Activated T-helper 17 cell treated with anti-CD3 and anti-CD28 coated beads, Interleukin-2, amount 50 U/mL, for 72 hours (primary cell): ENCODE measurements at places on chromosomes 4 and X. TPM values are rescaled to one million over a fixed set of nuclear protein-coding genes. Genes with fewer than 3 reads are reported as not detected.

DNA sequence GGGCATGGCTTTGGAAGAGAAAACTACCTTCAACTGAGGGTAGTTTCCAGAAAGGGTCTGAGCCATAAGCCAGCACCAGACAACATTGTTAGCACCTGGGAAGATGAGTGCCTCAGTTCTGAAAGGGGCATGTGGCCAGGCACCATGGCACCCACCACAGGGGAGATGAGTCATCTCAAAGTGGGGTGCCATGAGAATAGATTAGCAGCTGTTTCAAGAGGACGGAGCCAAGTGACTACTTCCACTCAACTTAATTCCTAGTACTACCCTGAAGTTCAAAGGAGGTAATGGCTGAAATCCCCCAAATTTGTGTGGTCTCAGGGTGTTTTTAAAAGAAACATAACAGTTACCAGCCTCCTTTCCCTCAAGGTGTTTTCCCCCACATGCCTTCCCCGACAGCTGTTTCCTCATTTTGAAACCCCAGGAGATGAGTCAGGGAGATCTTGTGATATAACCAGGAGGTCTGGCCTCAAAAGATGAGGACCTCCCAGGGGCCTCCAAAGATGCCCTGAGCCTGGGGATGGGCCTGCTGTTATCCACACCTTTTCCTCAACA lies 27.8 kb upstream of the FTHL17 start:
- ATAC-seq = peak; percentile 94

DNA sequence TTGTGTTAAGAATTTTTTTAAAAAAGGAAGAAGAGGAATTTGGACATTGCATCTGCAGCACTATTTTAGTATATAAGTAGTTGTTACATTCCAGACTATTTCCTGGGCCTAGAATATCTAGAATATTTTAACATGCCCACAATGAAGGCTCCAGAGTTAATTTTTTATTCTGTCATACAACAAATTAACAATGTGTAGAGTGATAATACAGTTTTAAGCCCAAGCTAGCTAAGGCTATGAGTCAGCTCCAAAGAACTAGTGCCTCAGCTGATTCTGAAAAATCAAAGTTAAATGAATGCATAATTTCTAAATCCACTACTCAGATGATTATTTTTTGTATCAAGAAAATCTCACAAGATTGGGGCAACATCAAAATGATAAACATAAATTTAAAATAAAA lies 231.4 kb downstream of the PRDM5 start:
- no peak for ATAC-seq

- no peak for ATAC-seq
These were observed 89.1 kb downstream of the LARP7 start for GRCh38 chr4:112726041-112726440.

DNA sequence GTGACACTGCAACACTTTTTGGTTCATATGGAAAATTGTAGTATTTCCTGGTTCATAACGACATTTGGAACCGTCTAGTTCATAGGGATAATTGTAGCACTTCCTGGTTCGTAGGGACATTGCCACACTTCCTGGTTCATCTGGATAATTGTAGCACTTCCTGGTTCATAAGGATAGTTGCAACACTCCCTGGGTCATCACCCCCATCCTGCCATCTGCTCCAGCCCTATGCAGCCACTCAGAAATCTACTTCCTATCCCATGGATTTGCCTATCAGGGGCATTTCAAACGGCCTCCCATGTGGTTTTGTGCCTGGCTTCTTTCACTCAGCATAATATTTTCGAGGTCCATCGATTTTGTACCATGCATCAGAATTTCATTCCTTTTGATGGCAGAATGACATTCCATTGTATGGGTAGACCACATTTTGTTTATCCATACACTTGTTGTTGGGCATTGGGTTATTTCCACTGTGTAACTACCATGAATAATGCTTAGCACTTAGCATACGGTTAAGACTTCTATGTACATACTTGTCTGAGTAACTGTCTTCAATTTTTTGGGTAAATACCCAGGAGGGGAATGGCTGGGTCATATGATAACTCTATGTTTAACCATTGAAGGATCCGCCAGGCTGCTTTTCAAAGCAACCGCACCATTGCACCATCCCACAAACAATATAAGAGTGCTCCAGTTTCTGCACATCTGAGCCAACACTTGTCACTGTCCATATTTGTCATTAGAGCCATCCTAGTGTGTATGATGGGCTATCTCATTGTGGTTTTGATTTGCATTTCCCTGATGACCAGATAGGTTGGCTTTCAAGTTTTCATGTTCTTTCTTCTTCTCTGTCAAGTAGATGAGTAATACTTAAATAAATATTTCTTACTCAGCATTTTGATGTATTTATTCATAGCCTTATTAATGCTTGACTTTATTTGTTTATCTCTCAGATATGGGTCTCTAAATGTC lies 58.3 kb upstream of the CD99 start:
- ATAC-seq = no peak

Gene SLIT2
- not detected for total RNA-seq

Gene PCYT1B
- 0.29 TPM for total RNA-seq

Gene FGFBP1
- total RNA-seq = not detected
